Endodermal cell (in vitro differentiated cells): ENCODE measurements at places on chromosomes 3 and 15. TPM values are rescaled to one million over a fixed set of nuclear protein-coding genes. Genes with fewer than 3 reads are reported as not detected.

B3GNT5 gene
- total RNA-seq: 16.1 to 18.0 TPM (median 17.6 TPM) in 3 replicates

DNA sequence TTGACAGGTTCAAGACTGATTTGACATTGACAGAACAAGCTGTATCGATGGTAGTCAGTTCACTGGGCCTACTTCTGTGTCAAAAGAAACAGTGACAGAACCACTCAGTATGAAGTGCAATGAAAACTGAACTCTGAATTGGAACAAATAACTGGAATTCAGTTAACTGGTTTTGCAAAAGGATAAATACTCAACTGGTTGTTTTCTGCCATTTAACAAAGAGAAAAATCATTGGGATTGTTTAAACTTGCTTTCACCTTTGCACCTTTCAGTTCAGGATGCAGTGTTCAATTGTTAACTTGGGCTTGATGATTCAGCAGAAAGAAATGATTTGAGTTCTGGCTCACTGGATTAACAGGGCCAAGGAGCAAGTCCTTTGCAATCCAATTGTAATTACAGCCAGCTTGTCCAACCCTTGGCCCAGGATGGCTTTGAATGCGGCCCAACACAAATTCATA, 4.9 kb downstream of the BTD start:
- H3K4me3 ChIP-seq: no peak overlapping the region
- H3K27ac ChIP-seq: no peak overlapping the region
- H3K36me3 ChIP-seq: no peaks in the 10 kb centered on the region
- H3K27me3 ChIP-seq: no peaks in the 10 kb centered on the region
- no peaks in the 10 kb centered on the region for H3K4me1 ChIP-seq

GRCh38 chr3:194040516-194041273, 95.3 kb upstream of the HES1 start:
- no peak overlapping the region for H3K4me3 ChIP-seq
- H3K27ac ChIP-seq: no peak overlapping the region
- H3K36me3 ChIP-seq: no peaks in the 10 kb centered on the region
- H3K4me1 ChIP-seq: no peaks in the 10 kb centered on the region
- DNase-seq: peak; percentile 79
- no peaks in the 10 kb centered on the region for H3K27me3 ChIP-seq

DNAH12 gene
- 0.25 and 0.77 TPM in 2 replicates for total RNA-seq

DNA sequence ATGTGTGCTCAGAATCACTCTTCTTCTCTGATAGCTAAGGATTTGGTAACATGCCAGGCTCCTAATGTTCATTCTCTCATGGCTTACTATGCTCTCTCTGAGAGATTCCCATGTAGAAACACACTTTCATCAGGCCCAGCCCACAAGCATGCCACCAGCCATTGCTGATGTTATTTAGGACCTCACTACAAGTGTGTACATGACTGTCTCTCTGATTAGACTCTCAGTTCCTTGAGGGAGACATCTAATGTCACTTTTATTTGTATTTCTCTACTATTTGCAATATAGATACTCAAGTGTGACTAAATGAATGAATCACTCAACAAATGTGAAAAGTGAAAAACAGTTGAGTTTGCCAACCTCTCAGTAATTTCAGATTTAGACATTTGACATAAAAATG, 84.3 kb upstream of the ARL6 start:
- no peaks in the 10 kb centered on the region for H3K27me3 ChIP-seq
- H3K4me1 ChIP-seq: no peaks in the 10 kb centered on the region
- no peak for DNase-seq
- H3K36me3 ChIP-seq: no peaks in the 10 kb centered on the region

DNA sequence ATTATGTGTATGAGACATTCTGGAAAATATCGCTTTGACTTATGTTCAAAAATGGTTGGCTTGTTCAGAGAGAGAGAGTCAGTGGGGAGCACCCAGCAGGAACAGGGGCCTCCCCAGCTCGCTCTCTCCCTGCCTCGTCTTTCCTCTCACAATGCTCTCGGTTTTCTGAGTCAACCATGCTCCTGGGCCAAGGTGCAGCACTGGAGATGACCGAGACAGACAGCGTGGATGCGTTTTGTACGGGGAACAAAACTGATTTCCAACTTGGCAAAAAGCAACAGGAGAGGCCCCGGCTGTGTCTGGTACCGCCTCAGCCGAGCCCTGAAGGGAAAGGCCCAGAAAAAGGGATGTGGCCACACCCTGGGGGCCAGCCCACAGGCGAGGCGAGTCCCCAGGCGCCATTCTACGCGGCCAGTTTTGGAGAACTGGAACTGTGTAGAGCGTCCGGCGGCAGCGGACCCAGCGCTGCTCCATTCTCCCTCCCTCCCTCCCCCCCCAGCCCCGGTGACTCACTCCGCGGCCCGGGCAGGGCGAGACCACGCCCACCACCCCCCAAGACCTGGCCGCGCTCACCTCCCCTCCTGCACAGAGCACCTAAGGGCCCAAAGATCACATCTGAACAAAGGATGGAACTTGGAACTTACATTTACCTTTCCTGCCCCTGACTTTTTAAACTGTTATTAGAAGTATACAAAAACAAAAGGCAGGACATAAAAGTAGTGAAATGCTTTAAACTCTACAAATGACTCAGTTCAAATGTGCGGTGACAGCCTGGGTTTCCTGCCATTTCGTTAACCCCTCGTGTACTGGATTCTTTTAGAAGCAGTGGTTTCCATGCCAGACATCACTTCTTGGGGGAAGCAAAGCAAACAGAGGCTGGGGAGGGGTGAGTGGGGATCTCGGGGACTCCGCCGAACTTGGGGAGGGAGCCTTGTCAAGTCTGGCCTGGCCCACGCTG, 12.7 kb downstream of the ATP10A start:
- DNase-seq: peak; percentile 83
- no peak overlapping the region for H3K27ac ChIP-seq

DNA sequence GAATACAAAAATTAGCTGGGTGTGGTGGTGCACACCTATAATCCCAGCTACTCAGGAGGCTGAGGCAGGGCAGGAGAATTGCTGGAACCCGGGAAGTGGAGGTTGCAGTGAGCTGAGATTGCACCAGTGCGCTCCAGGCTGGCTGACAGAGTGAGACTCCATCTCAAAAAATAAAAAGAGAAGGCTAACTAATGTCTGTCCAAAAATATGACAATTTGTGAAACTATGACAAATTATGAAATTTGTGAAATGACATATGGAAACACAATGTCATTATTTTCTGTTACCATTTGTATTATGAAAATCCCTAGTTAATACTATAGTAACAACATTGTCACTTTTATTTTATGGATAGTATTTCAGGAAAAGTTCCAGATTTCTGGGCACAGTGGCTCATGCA, 1306.3 kb upstream of the EPHA6 start:
- H3K4me3 ChIP-seq: no peak overlapping the region
- no peaks in the 10 kb centered on the region for H3K4me1 ChIP-seq
- no peaks in the 10 kb centered on the region for H3K36me3 ChIP-seq
- no peaks in the 10 kb centered on the region for H3K27me3 ChIP-seq
- H3K27ac ChIP-seq: no peak overlapping the region

SMCO1 gene
- not detected in 2 replicates for total RNA-seq

DNA sequence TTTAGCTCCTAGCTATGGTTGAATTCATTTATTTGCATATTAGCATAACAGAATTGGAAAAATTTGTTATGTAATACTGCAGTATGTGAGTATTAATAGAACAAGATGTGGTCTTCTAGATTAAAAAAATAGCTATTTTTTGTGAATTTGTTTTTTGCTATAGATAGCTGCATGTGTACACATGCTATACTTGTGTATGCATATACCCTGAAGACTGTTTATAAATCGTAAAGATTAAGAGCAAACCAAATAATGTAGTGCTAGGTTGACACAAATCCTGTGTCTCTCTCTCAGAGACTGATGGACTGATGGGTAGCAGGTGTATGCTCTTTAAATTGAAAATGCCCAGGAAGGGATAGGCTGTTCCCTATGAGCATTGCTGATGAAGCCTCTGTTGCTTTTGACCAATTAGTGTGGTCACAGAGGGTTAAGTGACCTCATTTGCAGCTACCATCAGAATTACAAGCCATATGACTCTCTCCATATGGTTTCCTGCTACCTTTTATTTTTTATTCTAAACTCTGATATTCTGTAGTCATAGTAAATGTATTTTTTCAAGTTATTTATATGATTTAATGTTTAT, 9.0 kb downstream of the PLCL2 start:
- no peaks in the 10 kb centered on the region for H3K27me3 ChIP-seq
- peaks cover 4% of the 10 kb centered on the region for H3K4me1 ChIP-seq
- H3K27ac ChIP-seq: no peak overlapping the region
- H3K4me3 ChIP-seq: no peak overlapping the region
- no peaks in the 10 kb centered on the region for H3K36me3 ChIP-seq
- DNase-seq: no peak

DNA sequence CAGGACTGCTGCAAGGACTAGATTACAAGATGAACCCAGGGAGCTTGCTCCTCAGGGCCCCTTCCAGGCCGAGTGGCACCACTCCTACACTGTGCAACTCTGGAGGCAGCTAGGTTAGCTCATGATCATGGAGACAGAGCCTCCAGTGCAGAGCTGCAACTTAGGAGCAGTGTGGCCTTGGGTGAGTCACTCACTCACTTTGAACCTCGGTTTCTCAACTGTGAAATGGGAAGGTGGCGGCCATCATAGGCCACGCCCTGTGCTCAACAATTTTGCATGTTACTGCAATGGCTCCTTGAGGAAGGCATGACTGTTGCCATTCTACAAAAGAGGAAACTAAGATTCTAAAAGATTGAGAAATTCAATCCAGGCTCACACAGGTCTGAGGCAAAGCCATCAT, 11.2 kb upstream of the CXCR6 start:
- peaks cover 23% of the 10 kb centered on the region for H3K36me3 ChIP-seq
- H3K4me3 ChIP-seq: no peak overlapping the region
- no peaks in the 10 kb centered on the region for H3K27me3 ChIP-seq
- no peak for DNase-seq

GRCh38 chr3:152258448-152259393, 10.0 kb upstream of the MBNL1 start:
- no peaks in the 10 kb centered on the region for H3K36me3 ChIP-seq
- H3K4me1 ChIP-seq: no peaks in the 10 kb centered on the region
- no peak overlapping the region for H3K4me3 ChIP-seq
- H3K27me3 ChIP-seq: peaks cover 99% of the 10 kb centered on the region
- H3K27ac ChIP-seq: no peak overlapping the region

GRCh38 chr3:149375501-149376196, 1.8 kb downstream of the TM4SF1 start:
- no peak overlapping the region for H3K4me3 ChIP-seq
- no peak for DNase-seq
- H3K27me3 ChIP-seq: peaks cover 24% of the 10 kb centered on the region
- no peak overlapping the region for H3K27ac ChIP-seq

ITIH3 gene
- total RNA-seq: not detected in 3 replicates

GRCh38 chr3:104396974-104397669, 969.6 kb upstream of the ALCAM start:
- DNase-seq: no peak
- H3K27ac ChIP-seq: no peak overlapping the region
- H3K36me3 ChIP-seq: no peaks in the 10 kb centered on the region
- H3K4me3 ChIP-seq: no peak overlapping the region
- H3K4me1 ChIP-seq: no peaks in the 10 kb centered on the region

GRCh38 chr15:63231706-63232105, 42.3 kb downstream of the RAB8B start:
- no peak overlapping the region for H3K27ac ChIP-seq
- no peaks in the 10 kb centered on the region for H3K36me3 ChIP-seq
- no peaks in the 10 kb centered on the region for H3K27me3 ChIP-seq
- DNase-seq: no peak
- no peaks in the 10 kb centered on the region for H3K4me1 ChIP-seq
- H3K4me3 ChIP-seq: no peak overlapping the region

REC114 gene
- not detected in 2 replicates for total RNA-seq

- DNase-seq: no peak
- H3K4me3 ChIP-seq: peak overlapping the region; percentile 66
- H3K27me3 ChIP-seq: no peaks in the 10 kb centered on the region
- no peaks in the 10 kb centered on the region for H3K36me3 ChIP-seq
These were observed 46.3 kb upstream of the C2CD4B start for GRCh38 chr15:62211348-62211747.

SMAD6 gene
- 121 and 190 TPM in 2 replicates for total RNA-seq

DNA sequence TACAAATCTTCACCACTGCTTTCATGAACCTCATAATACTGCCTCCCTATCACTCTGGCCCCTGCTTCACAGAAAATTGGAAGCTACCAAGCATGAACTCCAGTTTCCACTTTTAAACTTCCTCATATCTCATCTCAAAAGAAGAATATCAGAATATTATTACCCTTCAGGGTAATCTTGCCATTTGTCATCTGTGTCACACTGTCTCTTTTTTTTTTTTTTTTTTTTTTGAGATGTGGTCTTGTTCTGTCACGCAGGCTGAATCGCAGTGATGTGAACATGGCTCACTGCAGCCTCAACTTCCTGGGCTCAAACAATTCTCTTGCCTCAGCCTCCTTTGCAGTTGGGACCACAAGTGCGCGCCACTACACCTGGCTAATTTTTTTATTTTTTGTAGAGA, 80.4 kb upstream of the TCF12 start:
- no peaks in the 10 kb centered on the region for H3K36me3 ChIP-seq
- no peak for DNase-seq
- H3K27ac ChIP-seq: no peak overlapping the region
- H3K4me3 ChIP-seq: no peak overlapping the region
- H3K4me1 ChIP-seq: no peaks in the 10 kb centered on the region

GRCh38 chr3:67765575-67765974, 111.2 kb upstream of the SUCLG2 start:
- H3K4me1 ChIP-seq: no peaks in the 10 kb centered on the region
- H3K27ac ChIP-seq: no peak overlapping the region
- no peaks in the 10 kb centered on the region for H3K27me3 ChIP-seq
- no peak overlapping the region for H3K4me3 ChIP-seq
- no peak for DNase-seq

- H3K4me3 ChIP-seq: peak overlapping the region; percentile 87
- H3K27ac ChIP-seq: no peak overlapping the region
- DNase-seq: no peak
- peaks cover 11% of the 10 kb centered on the region for H3K27me3 ChIP-seq
- H3K36me3 ChIP-seq: no peaks in the 10 kb centered on the region
- peaks cover 14% of the 10 kb centered on the region for H3K4me1 ChIP-seq
These were observed 479 bp upstream of the CLDN1 start for GRCh38 chr3:190322604-190323245.

HIGD2B gene
- not detected in 2 replicates for total RNA-seq

DNA sequence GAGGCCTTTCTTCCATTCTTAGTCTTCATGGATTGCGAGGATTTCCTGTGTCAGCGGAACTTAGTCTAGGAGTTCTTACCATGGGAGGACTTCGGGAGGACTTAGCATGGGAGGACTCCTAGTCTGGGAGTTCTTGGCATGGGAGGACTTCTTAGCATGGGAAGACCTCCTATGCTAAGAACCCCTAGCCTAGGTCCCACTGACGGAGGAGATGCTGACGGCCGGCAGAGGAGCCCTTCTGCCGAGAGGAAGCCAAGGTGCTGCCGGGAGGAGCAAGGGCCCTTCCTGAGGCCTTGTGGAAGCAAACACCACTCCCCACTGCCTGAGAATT, 35.6 kb upstream of the LDHAL6B start:
- H3K4me3 ChIP-seq: no peak overlapping the region
- H3K4me1 ChIP-seq: peaks cover 4% of the 10 kb centered on the region
- peaks cover 10% of the 10 kb centered on the region for H3K36me3 ChIP-seq

GRCh38 chr15:75202251-75203016, 752 bp downstream of the C15orf39 start:
- peak; percentile 82 for DNase-seq
- H3K27me3 ChIP-seq: no peaks in the 10 kb centered on the region
- peak overlapping the region; percentile 89 for H3K4me3 ChIP-seq
- peaks cover 16% of the 10 kb centered on the region for H3K36me3 ChIP-seq
- no peak overlapping the region for H3K27ac ChIP-seq
- peaks cover 24% of the 10 kb centered on the region for H3K4me1 ChIP-seq

GRCh38 chr3:128354788-128355542, 111.7 kb downstream of the DNAJB8 start:
- no peak for DNase-seq
- no peak overlapping the region for H3K27ac ChIP-seq
- H3K27me3 ChIP-seq: no peaks in the 10 kb centered on the region
- no peaks in the 10 kb centered on the region for H3K36me3 ChIP-seq

- H3K36me3 ChIP-seq: no peaks in the 10 kb centered on the region
- no peak for DNase-seq
- no peaks in the 10 kb centered on the region for H3K4me1 ChIP-seq
These were observed 43.1 kb downstream of the THRB start for GRCh38 chr3:24451461-24452099.
